ENCODE measurements at places on chromosomes 16 and 17.

DNA sequence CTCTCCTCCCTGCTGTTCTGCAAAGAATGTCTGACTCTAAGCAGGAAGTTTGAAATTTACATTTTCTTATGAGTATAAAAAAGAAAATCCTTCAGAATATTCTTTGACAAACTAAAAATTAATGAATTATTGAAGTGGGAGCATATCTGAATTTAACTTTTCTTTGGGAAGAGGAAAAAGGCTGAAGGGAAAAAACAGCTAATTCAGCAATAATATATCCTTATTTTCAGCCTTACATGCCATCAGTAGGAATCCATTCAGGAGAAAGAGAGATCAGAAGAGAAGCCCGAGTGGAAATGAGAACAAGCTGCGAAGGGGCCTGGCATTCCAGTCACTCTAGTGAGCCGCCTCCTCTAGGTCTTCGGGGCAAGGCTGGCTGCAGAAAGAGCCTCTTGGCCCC, 41.7 kb upstream of the BCAR1 start:
- no peak for DNase-seq

DNA sequence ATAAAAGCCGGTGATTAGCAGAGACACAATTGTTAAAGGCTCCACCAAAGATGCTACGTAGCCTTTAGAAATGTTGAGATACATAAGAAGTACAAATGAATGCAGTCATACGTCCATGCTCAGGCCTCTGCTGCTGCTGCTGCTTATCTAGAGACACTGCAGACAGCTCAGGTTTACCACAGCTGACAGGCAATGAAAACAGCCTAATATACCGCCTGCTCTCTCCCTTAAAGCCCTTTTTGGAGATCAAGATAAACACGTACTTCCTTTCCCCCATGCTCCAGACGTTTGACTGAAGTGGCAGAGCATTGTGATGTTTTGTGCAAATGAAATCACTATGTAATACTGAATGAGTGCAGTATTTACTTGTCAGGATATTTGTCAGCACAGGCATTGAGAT, 185.3 kb downstream of the AATF start:
- no peak for DNase-seq

GRCh38 chr17:7444682-7445618, at the start of gene CHRNB1:
CHRNB1 (plus strand) TSS chr17:7445061; CDS start chr17:7445128, 67 bp downstream.
- DNase-seq, result no peak

DNA sequence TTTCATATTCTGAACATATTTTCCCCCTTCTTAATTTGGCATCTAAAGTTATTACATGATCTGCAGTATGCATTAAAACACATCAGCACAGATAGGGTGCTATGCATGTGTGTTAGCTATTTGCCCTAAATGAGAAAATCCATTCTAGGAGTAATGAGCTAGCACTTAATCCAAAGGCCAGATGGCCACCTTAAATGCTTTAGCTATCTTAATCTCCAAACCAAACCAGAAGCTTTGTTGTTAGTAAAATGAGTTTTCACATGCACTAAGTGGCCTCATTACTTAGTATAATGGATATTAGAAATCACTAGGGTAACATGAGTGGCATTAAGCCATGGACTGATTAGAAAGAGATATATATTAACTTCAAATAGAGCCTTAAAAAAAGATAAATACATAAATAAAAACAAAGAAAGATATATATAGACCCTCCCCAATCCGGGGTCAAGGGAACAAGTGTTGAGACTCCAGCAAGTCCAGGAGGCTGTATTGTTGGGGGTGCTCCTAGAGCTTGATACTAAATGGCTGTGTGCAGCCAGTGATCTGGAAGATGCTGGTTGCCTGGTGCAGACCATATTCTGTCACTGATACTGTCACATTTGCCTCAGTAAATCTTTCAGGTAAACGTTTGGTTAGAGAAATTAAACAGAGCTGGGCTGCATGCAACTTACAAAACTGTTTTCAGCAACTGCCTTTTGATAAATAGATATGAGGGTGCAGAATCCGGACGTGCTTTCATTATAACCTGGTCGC, 67.3 kb downstream of the MYH10 start:
- no peak for DNase-seq

DNA sequence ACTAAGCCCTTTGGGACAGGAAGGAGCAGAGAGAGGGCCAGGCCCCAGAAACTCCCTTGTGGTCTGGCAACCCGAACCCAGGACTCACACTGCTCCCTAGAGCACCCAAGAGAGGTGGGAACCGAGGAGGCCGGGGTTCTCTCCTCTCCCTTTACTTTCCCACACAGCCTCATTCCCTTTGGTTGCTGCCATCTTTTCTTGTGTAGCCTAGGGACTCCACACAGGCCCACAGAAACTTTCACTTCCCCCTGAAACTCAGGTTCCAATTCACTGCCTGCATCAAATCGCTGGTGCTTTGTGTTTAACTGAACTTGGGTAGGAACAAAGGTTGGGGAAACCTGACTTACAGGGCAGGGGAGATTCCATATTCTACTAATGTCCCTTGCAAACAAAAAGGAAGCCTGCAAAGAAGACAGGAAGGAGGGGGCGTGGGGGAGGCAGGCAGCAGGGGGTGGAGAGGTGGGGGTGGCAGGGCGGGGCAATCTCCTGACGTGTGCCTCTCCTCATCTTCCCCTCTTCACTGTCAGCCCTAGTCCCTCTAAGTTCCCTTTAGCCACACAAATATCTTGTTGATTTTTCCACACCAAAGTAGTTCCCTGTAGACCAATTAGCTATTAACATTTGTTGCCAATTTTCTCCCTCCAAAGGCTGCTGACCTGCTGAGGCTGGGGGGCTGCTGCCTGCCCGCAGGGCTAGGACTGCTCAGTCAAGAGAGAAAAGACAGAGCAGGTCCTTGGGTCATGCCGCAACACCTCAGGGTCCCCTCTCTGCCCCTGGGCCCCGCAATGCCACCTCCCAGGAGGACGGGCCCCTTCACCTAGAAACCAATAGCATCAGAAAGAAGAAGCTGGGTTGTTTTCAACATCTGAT, 8.0 kb downstream of the ST3GAL2 start:
- no peak for DNase-seq

DNA sequence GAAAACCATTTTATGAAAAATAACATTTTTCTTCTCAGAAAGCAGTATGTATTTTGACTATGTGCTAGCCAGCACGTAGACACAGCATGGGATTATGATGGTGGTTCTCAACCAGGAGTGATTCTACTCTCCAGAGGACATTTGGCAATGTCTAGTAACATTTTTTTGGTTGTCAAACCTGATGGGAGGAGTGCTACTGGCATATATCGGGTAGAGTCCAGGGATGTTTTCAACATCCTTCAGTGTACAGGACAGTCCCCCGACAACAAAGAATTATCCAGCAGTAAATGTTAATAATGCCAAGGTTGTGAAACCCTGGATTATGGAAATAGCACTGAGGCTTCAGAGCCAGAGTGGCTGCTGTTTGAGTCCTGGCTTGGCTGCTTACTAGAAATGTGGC, 27.7 kb downstream of the AP2B1 start:
- DNase-seq, result no peak

GRCh38 chr17:57253362-57254065, 2.8 kb upstream of the MSI2 start:
- no peak for DNase-seq

- DNase-seq, result no peak
Measured at GRCh38 chr17:19705201-19705600, 11.2 kb downstream of the SLC47A2 start.

- no peak for DNase-seq
Measured at GRCh38 chr16:67311607-67312488, 14.7 kb downstream of the KCTD19 start.

GRCh38 chr17:65229621-65229995, 92.4 kb downstream of the RGS9 start:
- no peak for DNase-seq
